Right lung (tissue), 10 donors: ENCODE measurements at places on chromosomes 12 and 14. TPM values are rescaled to one million over a fixed set of nuclear protein-coding genes. Genes with fewer than 3 reads are reported as not detected.

Gene NRIP2
- polyA plus RNA-seq: 8.3 TPM

Gene THTPA
- polyA plus RNA-seq: 15.3 TPM

Gene NAV3
- polyA plus RNA-seq: 6.8 TPM

Gene KLRG1
- 1.7 TPM for polyA plus RNA-seq

Gene GDF11
- 17.4 TPM for polyA plus RNA-seq

Gene LMO3
- 12.2 TPM for polyA plus RNA-seq

Gene PRIMA1
- polyA plus RNA-seq: 1.8 TPM
